Smooth muscle cell of the coronary artery (primary cell): ENCODE measurements at places on chromosomes 3 and 15. TPM values are rescaled to one million over a fixed set of nuclear protein-coding genes. Genes with fewer than 3 reads are reported as not detected.

LIPC gene
- 0.23 and 3.2 TPM in 2 replicates for total RNA-seq

DNAJA4 gene
- 0.75 and 3.2 TPM in 2 replicates for total RNA-seq

ACKR2 gene
- 0.15 and 0.35 TPM in 2 replicates for total RNA-seq

LRRC31 gene
- not detected in 2 replicates for total RNA-seq

NRG4 gene
- total RNA-seq, result not detected in 2 replicates

DISP2 gene
- total RNA-seq, result under 0.01 and 0.12 TPM in 2 replicates

CCNL1 gene
- 104 and 146 TPM in 2 replicates for total RNA-seq

PLA1A gene
- total RNA-seq, result 0.08 and 0.12 TPM in 2 replicates

CLDN18 gene
- not detected in 2 replicates for total RNA-seq

ATP8B4 gene
- 0.30 and 19.8 TPM in 2 replicates for total RNA-seq

FRMD5 gene
- total RNA-seq, result 9.7 and 15.4 TPM in 2 replicates

STARD9 gene
- 1.6 and 5.1 TPM in 2 replicates for total RNA-seq

ZNF774 gene
- total RNA-seq, result 1.1 and 1.7 TPM in 2 replicates

FRMD4B gene
- 0.70 and 3.2 TPM in 2 replicates for total RNA-seq

OSTN gene
- 3.5 TPM in 1 of 2 replicates, not detected in the other for total RNA-seq

GABRR3 gene
- not detected in 2 replicates for total RNA-seq

WDR93 gene
- 0.23 TPM in 1 of 2 replicates, not detected in the other for total RNA-seq

DZIP1L gene
- total RNA-seq, result 20.0 and 22.0 TPM in 2 replicates

WDR76 gene
- 1.9 and 4.9 TPM in 2 replicates for total RNA-seq

B3GNT5 gene
- total RNA-seq, result 1.4 and 2.4 TPM in 2 replicates

TRH gene
- total RNA-seq, result not detected in 2 replicates

IRAK2 gene
- total RNA-seq, result 4.1 and 6.8 TPM in 2 replicates

RYR3 gene
- under 0.01 and 0.15 TPM in 2 replicates for total RNA-seq

SAMMSON gene
- not detected in 2 replicates for total RNA-seq

GOLGA8O gene
- 0.60 and 1.2 TPM in 2 replicates for total RNA-seq
